ENCODE measurements at places on chromosomes 6 and 20.

GRCh38 chr20:44028868-44029847 lies 114.5 kb downstream of the TOX2 start:
- DNase-seq: no peak

DNA sequence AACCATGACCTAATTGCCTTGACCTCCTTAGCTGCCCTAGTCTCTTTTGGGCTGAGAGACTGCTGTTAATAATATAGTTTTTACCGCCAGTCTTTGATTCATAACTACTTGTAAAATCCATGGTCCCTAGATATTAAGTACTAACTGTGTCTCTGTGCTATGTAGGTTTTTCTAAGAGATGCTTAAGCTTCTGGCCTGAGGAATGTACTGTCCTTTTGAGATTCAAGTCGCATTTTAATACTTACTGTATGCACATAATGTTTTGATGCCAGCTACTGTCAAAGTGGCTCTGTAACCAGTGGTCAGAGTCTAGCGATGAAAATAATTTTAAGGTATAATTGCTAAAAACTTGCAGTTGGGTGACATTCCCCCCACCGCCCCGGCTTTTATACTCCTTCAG lies 2.1 kb downstream of the AKAP12 start:
- no peak for DNase-seq

DNA sequence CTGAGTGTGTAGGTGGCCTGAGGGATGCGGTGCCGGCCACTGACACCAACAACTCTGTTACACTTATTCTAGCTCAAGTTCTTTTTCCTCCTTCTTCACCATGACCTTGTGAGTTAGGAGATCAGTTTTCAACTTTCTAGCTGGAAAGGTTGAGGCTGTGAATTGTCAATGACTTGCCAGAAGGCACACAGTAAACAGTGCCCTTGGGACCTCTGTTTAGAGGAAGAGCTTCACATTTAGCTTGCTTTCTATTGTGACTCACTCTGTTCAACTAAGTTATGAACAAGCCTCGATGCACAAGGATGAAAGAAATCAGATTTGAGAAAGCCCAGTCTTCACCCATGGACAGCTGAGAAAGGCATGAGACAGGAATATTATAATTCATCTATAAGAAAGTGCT lies 455.6 kb downstream of the MAFB start:
- DNase-seq: no peak

DNA sequence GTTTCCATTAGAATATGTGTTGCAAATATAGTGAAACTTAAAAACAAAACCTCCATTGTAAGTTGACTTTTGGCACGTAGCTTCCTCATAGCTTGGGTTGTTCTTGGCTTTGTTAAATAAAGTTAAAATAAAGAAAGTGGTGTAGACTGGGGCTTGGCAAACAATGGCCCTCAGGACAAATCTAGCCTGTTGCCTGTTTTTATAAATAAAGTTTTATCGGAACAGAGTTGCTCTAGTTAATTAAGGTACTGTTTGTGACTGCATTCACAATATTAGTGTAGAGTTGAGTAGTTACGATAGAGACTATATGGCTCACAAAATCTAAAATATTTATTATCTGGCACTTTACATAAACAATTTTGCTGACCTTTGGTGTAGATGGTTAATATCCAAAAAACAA lies 168.8 kb downstream of the CDKAL1 start:
- no peak for DNase-seq

GRCh38 chr6:128161839-128162238 lies 261.0 kb upstream of the THEMIS start:
- no peak for DNase-seq

- DNase-seq: peak; percentile 60
Measured at GRCh38 chr6:107264357-107264840, 149.1 kb upstream of the BEND3 start.

- DNase-seq: no peak
Measured at GRCh38 chr6:36697481-36697903, at the start of gene RAB44. RAB44 (plus strand) TSS chr6:36697826; CDS start chr6:36704236, 6,410 bp downstream.

DNA sequence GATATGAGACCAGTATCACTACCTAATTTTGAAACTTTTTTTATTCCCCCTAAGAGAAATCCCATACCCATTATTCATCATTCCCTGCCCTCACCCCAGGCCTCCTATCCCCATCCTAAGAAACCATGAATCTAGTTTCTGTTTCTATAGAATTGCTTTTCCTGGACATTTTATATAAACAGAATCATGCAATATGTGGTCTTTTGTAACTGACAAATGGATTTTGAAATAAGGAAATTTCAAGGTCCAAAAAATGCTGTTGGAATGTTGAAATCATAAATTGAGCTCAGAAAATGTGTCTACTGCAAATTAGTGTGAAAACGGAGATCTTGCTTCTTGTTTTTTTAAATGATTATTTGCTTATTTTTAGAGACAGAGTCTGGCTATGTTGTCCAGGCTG lies 25.1 kb downstream of the RNF217 start:
- no peak for DNase-seq

GRCh38 chr6:6610031-6610591 lies 21.6 kb downstream of the LY86 start:
- DNase-seq: no peak

- DNase-seq: no peak
Measured at GRCh38 chr20:31682927-31683326, 39.7 kb downstream of the BCL2L1 start.

- DNase-seq: no peak
Measured at GRCh38 chr6:3749977-3750316, 1.6 kb downstream of the PXDC1 start.

- no peak for DNase-seq
Measured at GRCh38 chr6:163648868-163649267, 234.3 kb downstream of the QKI start.

DNA sequence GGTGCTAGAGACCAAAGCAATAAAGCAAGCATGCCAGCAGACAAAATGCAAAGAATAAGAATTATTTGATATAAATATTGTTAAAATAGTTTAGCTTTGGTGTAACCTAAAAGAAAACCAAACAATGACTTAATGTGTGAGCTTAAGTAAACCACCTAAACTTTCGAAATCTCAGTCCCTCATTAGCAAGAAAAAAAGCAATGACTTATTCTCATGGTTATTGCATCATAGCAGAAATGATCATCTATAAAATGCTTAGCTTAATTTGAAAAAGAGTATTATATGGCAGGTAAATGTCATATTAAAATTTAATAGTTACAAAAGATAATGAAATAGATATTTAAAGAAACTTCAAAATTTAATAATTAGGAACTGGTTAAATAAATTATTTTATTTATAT lies 1395.7 kb upstream of the EYS start:
- no peak for DNase-seq

GRCh38 chr6:14802514-14803160 lies 443.2 kb upstream of the JARID2 start:
- no peak for DNase-seq

- DNase-seq: peak; percentile 43
Measured at GRCh38 chr6:166515072-166515810, 71.2 kb downstream of the RAMACL start.

- peak; percentile 74 for DNase-seq
Measured at GRCh38 chr6:44338228-44339122, 4.0 kb upstream of the SPATS1 start.

GRCh38 chr6:82507112-82507511 lies 143.5 kb downstream of the TPBG start:
- no peak for DNase-seq

DNA sequence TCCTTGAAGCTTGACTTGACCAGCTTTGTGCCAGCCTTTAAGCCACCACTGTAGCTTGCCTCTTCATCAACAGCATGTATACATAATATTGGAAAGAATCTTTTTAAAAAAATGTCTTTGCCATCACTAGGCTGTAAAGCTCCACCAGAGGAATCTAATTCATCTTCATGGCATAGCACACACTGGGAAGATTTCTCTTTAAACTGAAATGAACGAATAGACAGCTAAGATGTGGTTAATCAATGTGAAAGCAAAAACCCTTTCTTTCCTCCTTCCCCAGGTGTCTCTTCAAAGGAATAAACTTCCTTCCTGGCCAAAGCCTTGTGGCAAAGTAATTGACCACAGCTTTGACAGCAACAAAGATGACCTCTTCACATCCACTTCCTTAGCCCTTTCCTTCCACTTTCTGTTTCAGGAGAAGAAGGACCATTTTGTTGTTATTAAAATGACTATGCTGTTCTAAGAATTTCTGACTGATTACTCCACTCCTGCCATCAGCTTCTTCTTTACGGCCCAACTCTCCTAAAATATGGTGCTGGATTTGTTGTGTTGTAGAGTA lies 428.7 kb upstream of the SOX4 start:
- DNase-seq: no peak

DNA sequence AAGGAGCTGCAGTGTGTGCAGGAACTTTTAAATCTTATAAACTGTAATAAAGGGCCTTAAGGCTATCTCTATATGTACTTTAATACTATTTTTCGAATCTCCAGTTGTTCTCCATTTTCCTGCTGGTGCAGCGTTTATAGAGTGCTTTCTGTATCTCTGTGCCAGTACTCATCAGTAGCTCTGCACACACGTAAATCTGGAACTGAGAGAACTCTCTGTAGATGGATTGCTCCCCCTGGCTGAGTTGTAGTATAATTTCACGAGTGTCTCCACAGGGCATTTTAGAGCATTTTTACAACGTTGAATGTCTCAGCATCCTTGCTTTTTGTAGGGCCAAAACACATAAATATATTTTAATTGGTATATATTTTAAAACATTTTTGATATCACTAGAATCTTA lies 256.5 kb downstream of the TRDN start:
- peak; percentile 57 for DNase-seq

GRCh38 chr6:36933102-36933501 lies 21.4 kb upstream of the PI16 start:
- no peak for DNase-seq

GRCh38 chr20:11919581-11919980 lies 1.9 kb downstream of the BTBD3 start:
- no peak for DNase-seq

DNA sequence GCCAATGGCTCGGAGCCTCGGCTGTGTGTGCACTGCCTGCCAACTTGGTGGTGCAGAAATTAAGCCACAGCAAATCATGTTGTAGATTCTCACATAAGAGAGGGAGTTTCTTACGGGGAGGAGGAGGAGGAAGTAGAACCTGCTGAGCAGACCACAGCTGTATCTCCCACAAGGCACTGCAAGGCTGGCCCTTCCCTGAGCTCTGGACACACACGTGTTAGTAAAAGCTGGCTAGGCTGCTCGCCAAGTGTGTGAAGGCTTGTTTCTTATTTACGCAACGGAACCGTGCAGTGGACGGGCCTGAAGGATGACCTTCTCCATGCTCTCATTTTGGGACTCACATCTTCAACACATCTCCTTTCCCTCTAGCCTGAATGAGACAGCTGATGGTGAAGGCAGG lies 15.7 kb upstream of the QKI start:
- no peak for DNase-seq

- no peak for DNase-seq
Measured at GRCh38 chr20:38454556-38455473, 17.8 kb upstream of the RALGAPB start.

- DNase-seq: peak; percentile 7
Measured at GRCh38 chr6:63066055-63066704, 145.1 kb upstream of the FKBP1C start.

DNA sequence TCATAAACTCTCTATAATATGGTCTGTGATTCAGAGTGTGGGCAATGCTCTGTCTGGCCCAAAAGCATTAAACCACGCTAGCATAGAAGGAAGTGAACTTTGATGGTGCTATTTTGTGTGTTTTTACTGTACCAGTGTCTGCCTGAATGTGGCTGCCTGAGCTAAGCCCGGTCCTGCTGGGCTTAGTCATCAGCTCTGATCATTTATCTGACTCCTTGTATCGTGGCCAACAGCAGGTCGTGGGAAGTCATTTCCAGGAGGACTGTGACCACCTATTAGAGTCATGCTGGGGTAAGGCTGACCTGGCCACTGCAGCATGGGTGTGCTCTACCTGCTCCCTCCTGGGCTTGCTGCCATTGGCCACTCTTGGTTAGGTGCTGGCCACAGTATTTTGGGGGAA lies 239.1 kb upstream of the CEP162 start:
- DNase-seq: no peak
